ENCODE measurements at places on chromosomes 5 and 9.

- DNase-seq: no peak
These were observed 214.4 kb downstream of the PLK2 start for GRCh38 chr5:58245476-58245840.

GRCh38 chr9:8883321-8883720 lies 1083.7 kb upstream of the DMAC1 start:
- no peak for DNase-seq

DNA sequence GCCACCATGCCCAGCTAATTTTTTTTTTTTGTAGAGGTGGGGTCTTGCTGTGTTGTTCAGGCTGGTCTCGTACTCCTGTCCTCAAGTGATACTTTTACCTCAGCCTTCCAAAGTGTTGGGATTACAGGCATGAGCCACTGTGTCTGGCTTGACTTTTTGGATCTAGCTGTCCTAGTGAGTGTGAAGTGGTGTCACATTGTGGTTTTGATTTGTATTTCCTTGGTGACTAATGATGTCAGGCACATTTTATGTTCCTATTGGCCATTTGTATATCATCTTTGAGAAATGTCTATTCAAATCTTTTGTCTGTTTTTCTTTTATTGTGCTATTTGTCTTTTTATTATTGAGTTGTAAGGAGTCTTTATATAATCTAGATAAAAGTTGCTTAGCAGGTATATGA lies 53.5 kb upstream of the MCCC2 start:
- DNase-seq: no peak

- no peak for DNase-seq
These were observed 15.7 kb downstream of the TTC23L start for GRCh38 chr5:34854459-34855174.

GRCh38 chr5:150568663-150569062 lies 60.7 kb downstream of the NDST1 start:
- no peak for DNase-seq

DNA sequence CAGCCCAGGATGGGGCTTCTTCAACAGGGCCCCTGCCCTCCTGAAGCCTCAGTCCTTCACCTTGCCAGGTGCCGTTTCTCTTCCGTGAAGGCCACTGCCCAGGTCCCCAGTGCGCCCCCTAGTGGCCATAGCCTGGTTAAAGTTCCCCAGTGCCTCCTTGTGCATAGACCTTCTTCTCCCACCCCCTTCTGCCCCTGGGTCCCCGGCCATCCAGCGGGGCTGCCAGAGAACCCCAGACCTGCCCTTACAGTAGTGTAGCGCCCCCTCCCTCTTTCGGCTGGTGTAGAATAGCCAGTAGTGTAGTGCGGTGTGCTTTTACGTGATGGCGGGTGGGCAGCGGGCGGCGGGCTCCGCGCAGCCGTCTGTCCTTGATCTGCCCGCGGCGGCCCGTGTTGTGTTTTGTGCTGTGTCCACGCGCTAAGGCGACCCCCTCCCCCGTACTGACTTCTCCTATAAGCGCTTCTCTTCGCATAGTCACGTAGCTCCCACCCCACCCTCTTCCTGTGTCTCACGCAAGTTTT lies 23.6 kb downstream of the PCDHGC5 start:
- peak; percentile 23 for DNase-seq

GRCh38 chr5:38742821-38743220 lies 103.0 kb upstream of the OSMR start:
- DNase-seq: no peak

- no peak for DNase-seq
These were observed 289.6 kb upstream of the SGCD start for GRCh38 chr5:156037151-156037909.

DNA sequence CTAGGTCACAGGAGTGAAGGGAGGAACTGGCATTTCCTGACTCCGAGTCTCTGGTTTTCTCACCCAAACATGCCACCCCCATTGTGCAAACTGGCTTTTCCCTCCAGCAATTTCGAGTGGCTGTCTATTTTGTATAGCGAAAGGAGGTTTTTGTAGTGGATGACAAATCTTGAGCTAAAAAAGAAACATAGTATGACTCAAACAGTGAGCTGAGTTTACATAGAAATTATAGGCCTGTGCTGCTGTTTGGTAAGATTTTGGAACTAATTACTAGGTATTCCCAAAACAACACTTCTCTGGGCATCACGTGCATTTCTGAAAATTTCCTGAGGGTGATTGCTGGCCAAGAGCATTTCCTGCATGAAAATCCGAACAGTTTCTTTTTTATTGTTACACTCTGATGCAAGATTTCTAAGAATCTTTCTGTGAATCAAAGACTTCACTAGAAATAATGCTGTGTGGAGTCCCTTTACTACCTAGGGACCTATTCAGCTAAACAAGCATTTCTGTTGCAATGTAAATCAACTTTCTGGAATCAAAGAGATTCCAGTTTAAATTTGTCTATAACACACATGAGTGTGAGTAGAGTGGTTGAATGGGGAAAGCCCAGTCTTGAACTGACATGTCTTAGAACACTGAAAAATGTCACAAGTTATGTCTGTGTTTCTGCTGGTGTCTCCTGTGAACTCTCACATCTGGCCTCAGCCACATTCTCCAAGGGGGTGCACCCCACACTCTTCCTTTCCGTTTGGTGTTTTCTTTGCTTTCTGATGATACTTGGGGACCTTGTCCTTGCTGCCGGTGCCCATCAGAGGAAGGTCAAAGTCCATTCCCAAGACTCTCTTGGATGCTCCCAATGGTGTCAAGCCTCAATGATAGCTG lies 33.3 kb upstream of the DAPK1 start:
- no peak for DNase-seq

DNA sequence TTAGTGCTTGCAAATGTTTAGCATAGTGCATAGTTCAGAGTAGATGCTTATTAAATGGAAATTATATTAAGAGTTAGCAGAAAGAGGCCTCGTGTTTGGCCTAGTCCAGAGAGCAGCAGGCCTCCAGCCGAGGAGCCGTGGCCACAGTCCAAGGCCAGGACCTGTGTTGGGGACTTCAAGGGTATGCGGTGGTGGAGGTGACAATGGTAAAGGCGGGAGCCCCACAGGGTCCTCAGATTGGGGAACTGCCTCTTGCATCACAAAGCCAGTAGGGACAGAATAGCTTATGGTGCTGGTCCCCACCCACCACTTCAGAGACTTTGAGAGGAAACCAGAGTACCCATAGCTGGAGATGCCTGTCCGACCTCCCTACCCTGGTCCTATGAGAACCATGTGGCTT lies 554.6 kb upstream of the RIOK2 start:
- DNase-seq: no peak

DNA sequence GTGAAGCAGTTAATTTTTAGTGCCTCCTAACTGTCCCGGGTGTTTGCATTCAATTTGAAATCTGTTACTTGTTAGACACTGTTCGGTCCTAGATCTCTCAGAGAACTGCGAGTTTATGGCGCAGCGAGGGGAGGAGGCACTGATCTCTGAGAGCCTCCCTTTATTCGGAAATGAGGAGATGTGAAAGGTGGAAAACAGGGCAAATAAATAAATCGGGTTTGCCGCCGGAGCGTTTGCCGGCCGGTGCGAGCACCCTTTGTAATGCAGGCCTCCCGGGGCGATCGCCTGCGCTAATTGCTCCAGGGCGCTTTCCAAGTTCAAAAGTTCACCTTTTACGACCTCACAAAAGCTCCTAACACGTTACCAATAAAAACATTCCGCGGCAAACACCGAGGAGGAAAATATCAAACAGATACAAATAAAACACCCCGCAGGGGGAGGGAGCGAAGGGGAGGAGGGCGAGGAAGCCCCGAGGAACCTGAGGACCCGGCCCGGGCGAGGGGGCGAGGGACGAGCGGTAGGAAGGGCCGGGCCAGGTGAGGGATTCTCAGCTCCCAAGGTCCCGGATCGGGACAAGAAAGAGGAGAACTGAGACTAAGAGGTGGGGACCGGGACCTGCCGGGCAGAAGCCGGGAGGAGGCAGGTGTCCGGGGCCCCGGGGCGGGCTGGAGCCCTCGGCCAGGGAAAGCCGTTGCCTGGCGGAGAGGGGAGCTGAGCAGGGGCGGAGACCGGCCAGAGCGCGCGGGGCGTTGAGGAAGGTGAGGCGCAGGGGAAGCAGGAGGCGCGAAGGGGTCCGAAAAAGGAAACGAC lies 1.4 kb downstream of the NR6A1 start:
- no peak for DNase-seq

- DNase-seq: no peak
These were observed 13.4 kb upstream of the TIFAB start for GRCh38 chr5:135465391-135466122.
